Transverse colon (tissue), 4 donors: ENCODE measurements at places on chromosomes 5 and 9. TPM values are rescaled to one million over a fixed set of nuclear protein-coding genes. Genes with fewer than 3 reads are reported as not detected.

The TRAPPC13 gene
- total RNA-seq = 3.0 TPM

The GNAQ gene
- total RNA-seq = 36.3 TPM

The GABRA6 gene
- total RNA-seq = not detected

The NTMT1 gene
- 19.1 TPM for total RNA-seq

The SLC46A2 gene
- not detected for total RNA-seq

The SPINK5 gene
- 7.1 TPM for total RNA-seq

The TNFSF8 gene
- total RNA-seq = not detected

The PCA3 gene
- not detected for total RNA-seq

The TICAM2 gene
- total RNA-seq = not detected
